ELR (cell line): ENCODE measurements at places on chromosomes 4 and X.

- no peak for DNase-seq
Measured at GRCh38 chr4:167787231-167787630, 305.1 kb upstream of the ANXA10 start.

DNA sequence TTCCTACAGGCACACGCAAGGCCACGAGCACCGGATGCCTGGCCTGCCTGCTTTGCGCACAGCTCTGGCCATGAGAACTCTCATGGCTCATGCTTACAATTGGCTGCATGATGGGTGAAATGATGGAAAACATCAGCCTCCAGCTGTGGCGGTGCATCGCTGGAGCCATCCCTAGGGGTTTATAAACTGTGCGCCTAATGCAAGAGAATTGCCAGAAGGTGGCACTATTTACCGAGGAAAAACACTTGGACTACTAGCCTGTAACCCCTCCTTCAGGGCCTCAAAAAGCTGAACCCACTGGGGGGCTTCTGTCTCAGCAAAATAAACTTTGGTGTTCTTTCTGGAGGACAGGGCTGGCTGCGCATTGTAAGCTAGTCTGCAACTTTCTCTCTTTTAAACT lies 51.9 kb downstream of the PHKA2 start:
- DNase-seq, result peak; percentile 36

DNA sequence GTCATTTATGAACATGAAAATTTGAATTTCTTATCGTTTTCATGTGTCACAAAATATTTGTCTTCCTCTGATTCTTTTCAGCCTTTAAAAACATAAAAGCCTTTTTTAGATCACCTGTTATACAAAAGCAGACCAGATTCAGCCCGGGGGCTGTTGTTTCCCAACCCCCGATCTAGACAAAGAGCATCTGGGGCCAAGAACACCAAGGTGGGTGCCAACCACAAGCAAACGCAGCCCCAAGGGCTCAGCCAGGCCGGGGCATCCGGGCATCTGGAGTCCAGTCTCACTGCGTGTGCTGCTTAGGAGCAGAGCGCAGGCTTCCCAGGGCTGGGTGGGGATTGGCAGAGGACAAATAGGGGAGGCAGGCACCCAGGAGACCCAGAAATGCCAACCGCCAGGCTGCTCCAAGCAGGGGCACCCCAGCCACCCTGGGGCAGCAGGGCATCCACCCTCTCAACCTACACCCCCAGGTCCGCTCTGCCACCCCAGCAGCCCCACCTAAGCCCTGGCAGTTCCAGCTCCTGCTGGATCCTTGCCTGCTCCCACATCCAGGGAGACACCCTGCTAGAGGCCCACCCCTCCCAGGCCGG lies 78.0 kb downstream of the HMX1 start:
- no peak for DNase-seq

- DNase-seq, result no peak
Measured at GRCh38 chr4:16082041-16082425, 1.8 kb downstream of the PROM1 start.

GRCh38 chrX:113287761-113288160 lies 447.1 kb upstream of the AMOT start:
- DNase-seq, result no peak

DNA sequence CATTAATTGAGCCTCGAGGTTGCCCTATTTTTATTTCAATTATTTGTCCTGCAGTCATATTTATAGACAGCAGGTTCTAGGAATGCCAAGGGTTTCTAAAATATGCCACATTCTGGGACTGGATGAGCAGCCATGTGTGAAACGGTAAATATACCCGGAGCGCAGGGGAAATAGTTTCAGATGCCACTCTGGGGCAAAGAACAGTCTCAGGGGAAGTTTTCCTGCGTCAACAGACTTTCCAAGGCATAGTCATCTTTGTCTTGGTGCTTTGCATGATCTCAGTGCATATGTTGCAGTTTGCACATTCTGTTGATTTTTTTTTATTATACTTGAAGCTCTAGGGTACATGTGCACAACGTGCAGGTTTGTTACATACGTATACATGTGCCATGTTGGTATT lies 71.0 kb downstream of the GPAT3 start:
- DNase-seq, result no peak

- DNase-seq, result no peak
Measured at GRCh38 chr4:18846313-18846712, 824.8 kb upstream of the LCORL start.
